CMK (cell line): ENCODE measurements at places on chromosomes 16 and 17.

DNA sequence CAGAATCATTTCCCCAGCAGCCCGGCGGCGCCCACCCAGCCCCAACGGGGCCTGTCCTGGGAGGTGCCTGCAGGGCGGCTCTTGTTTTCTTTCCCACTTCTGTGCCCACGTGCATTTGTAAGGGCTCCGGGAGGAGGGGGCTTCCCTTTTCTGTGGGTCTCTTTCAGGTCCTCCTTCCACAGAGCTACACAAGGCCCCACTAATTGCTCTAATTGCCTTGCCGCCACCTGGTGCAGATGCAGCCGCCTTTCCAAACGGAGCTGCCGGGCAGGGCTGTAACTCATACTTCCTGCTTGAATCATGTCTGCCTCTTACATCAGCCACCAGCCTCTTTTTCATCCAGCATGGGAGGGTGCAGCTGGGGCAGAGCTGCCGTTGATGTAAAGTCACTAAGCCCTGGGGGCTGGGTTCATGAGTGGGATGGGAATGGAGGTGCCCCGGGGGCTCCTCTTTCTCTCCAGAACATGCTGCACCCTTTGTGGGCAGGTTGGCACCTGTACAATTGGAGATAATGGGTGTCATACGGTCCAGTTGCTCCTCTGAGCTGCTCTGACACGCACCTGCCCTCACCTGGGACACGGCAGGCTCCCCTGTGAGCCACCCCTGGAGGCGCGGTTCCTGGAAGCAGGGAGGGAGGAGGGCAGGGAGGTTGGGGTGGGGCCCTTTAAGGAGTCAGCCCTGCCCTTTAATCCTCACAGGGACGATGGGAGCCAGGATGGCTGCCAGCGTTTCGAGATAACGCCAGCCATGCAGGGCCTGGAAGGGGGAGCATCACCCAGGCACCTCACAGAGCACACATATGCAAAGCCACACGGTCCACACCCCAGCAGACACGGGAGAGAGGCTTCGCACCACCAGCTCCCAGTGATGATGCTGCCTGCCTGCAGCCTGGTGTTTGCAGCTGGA is 41.1 kb upstream of the KLHDC4 start:
- peak; percentile 53 for DNase-seq

GRCh38 chr17:28810437-28810836 is 32.2 kb downstream of the FAM222B start:
- DNase-seq: no peak

DNA sequence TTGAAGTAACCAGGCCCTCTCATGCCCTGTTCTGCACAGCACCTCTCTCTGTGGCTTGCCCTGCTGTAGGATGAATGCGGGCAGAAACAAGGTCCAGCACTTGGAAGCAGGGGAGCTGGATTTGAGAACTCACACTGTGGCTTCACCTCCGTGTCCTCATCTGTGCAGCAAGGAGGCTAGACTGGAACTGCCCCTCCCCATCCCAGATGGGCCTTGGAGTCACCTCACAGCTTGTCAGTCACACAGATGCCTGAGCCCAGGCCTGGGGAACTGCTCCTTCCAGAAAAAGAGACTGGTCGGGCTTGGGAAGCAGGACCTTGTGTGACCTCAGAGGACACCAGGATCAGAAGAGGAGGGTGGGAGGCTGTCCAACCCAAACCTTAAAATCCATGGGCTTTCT is 180.8 kb downstream of the CCT6B start:
- DNase-seq: no peak

DNA sequence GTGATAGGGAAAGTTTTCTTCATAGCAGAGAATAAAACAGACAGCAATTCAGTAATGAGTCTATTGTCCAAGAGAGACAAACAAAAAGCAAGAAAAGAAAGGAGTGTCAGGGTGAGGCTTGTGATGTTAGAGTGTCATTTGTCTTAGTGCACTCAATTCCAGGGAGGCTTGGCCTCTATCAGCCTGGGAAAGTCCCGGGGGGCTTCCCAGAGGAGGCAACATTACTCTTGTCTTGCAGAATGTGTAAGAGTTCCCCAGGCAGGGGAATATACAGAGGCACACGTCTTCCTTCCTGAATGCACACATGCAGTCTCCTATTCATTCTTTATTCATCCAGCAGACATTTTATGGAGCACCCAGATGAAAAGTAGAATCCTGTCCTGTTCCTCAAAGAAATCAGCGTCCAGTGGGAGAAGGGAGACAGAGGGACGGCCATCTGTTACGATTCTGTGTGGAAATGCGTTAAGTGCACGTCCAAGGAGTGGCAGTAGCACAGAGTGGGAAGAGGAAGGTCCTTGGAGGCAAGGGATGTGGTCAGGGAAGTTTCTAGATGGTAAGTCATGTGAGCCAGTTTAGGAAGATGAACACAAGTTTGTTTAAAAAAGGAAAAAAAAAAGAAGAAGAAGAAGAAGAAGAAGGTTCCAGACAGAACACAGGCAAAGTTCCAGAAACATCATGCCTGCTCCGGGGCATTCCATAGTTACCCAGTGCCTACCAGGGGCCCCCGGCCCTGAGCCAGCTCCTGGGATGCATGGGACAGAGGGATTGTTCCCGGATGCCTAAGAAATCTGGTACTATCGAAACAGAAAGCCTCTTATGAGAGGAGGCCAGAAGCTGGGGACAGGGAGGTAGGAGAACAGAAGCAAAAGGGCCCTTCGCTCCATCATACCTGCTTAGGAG is 21.1 kb downstream of the CACNG4 start:
- no peak for DNase-seq

- DNase-seq: no peak
Measured at GRCh38 chr17:4782652-4783051, 3.5 kb downstream of the VMO1 start.

- DNase-seq: no peak
Measured at GRCh38 chr16:799111-799947, 1.2 kb downstream of the GNG13 start.

DNA sequence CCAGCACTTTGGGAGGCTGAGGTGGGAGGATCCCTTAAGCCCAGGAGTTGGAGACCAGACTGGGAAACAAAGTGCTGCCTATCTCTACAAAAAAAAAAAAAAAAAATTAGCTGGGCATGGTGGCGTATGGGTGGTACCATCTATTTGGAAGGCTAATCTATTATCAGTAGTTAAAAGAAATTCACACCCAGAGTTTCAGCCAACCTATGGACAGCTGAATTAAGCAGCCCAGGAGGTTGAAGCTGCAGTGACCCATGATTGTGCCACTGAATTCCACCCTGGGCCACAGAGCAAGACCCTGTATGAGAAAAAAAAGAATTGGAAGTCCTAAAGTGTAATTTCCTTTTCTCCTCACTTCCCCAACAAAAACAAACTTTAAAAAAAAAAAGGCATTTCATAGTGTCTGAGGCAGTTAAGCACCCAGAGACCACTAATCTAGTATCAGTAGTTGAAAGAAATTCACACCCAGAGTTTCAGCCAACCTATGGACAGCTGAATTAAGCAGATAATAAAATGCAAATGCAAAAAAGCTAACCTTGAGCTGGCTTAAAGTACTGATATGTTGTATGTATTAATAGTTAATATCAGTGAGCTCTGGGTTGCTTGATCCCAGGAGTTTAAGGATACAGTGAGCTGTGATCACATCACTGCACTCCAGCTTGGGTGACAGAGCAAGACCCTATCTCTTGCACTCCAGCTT is 18.1 kb downstream of the CLTC start:
- DNase-seq: no peak

- DNase-seq: no peak
Measured at GRCh38 chr17:1753767-1754429, 8.0 kb upstream of the SERPINF1 start.

DNA sequence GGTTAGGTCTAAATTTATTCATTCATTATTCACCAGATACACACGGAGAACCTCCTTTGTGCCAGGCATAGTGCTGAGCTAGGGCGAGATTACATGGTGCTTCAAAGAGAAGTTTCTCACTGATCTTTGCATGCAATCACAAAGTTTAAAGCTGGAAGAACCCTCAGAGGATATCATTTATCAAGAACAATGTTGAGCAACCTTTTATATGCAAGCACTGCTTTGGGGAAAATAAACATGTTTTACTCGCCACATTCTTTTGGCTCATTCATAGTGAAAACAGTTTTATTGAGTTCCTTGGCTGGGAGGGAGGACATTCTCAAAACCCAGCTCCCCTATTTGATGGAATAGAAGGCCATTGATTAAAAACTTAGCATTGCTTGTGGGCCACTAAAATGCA is 49.8 kb upstream of the XYLT1 start:
- DNase-seq: no peak

DNA sequence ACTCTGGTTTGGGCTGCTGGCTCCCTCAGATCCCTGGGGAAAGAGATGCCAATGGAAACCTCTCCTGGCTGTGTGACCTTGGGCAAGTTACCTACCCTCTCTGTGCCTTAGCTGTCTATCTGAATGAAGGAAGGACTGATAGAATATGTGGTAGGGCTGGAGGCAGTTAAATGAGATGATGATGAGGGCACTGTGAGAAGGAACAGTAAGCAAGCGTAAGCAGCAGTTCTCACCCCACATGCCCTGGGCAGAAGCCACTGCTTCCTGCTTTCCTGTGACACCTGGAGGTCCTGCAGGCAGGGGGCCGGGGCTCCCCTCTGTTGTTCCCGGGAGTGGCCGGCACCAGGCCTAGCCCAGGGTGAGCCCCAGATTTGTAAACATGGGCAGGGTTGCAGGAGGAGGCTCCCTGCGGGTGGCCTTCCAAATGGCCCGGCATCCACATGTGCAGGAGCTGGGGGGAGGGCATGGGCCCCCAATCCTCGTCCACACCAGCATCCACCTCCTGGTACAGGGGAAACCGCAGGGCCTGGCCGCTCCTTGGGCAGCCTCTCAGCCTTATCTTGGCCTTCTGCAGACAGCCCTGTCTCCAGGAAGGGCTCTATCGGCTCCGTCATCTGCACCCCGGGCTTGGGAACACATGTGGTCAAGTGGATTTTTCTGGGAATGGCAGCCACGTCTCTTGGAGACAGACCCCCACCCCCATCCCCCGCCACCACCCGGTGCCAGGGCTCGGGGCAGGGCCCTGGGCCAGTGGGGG is 235.6 kb upstream of the GSE1 start:
- DNase-seq: peak; percentile 99

DNA sequence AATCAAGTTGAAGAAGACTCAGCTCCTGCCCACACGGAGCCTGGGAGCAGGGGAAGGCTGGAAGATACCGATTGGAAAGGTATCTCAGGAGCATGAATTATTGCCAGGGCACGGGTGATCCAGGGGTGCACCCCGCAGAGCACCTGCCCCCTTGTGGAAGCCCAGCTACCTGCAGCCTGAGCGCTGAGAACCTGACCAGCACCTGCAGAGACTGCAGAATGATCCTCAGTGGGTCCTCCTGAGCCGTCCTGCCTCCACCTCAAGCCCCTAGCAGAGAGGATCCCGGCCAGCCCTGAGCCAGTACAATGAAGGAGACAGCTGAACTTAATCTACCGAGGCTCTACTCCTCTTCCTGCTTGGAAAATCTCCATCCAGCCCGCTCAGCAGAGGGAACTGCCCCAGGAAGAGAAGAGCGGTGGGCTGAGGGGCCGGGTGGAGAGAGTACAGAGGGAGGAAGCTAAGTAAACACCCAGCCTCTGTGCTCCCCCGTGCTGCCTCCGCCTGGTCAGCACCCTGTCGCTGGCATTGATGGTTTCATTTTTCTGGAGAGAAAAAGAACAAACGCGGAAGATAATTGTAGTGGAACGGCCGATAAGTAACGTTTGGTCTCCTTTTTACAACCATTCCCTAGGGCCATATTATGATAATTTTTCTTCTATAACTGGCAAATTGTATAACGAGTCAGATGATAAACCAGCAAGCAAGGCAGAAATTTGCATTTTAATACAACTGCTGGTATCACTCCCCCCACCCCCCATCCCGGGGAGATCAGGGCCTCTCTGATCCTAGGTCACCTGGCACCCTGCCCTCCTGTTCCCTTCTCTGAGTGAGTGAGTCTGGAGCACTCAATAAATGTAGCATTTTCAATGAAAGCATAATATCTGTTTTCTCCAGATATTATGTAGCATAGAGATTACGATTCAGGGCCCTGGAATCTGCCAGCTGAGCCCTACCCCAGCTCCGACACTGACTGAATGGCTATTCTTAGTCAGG is 204.5 kb upstream of the RPL38 start:
- no peak for DNase-seq

- no peak for DNase-seq
Measured at GRCh38 chr16:56632848-56633365, 448 bp downstream of the MT1M start.

GRCh38 chr16:11423315-11424117 is 78.3 kb downstream of the RMI2 start:
- DNase-seq: no peak

- DNase-seq: no peak
Measured at GRCh38 chr16:89613954-89614459, 565 bp downstream of the DPEP1 start.

DNA sequence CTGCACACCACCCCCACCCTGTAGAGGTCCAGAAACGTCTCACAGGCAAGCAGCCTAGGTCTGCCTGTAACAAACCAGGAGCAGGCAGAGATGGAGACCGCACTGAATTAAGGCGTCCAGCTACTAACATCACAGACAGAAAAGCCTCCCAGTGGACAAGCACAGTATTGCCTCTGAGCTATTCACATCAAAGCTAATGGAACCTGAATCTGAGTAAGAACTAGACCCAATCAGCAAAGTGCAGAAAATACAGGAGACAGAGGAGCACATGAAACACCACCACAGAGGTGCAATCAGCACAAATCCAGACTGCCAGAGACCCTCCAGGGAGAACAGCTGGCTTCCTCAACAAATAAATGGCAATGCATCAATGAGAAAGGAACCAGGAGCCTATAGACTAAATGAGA is 22.2 kb upstream of the PEMT start:
- DNase-seq: peak; percentile 48

- no peak for DNase-seq
Measured at GRCh38 chr16:15775209-15775608, 81.6 kb downstream of the MYH11 start.

GRCh38 chr17:80705988-80706387 is 161.3 kb downstream of the RPTOR start:
- no peak for DNase-seq

- DNase-seq: no peak
Measured at GRCh38 chr17:42543190-42544079, 7.4 kb downstream of the NAGLU start.

DNA sequence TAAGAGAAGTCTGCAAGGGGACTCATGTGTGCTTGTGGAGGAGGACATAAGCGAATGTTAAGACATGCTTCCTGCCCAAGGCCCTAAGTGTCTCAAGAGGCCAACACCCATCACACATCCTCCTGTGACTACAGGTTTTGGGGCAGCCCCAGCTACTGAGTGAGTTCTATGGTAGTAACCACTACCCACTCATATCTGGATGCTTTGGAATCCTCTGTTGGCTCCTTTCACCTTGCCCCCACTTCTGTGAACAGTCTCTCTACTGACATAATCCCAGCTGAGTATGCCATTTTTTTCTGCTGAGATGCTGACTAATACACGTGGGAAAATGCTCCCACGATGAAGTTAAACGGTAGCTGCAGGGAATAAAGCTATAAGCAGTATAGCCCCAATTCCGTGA is 153.5 kb downstream of the VPS53 start:
- no peak for DNase-seq

- no peak for DNase-seq
Measured at GRCh38 chr17:77437017-77437416, 296.2 kb downstream of the SEC14L1 start.

DNA sequence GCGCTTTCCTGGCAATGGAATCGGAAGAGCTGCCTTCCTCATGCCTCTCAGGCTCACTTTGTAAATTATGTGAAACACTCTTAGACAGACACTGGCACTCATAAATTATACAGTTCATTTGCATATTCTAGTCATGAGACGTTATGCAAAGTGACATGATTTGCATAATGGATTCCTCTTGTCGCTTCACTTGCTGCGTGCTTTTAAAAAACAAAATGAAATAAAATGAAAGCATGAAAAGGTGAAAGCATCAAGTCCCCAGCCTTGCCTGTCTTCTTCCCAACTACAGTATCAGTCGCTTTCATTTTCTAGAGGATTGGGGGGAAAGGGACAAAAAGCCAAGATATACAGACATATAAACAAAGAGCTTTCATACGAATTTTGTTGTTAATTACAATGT is 252.8 kb upstream of the PMFBP1 start:
- DNase-seq: no peak
